ENCODE measurements at places on chromosomes 4 and X.

DNA sequence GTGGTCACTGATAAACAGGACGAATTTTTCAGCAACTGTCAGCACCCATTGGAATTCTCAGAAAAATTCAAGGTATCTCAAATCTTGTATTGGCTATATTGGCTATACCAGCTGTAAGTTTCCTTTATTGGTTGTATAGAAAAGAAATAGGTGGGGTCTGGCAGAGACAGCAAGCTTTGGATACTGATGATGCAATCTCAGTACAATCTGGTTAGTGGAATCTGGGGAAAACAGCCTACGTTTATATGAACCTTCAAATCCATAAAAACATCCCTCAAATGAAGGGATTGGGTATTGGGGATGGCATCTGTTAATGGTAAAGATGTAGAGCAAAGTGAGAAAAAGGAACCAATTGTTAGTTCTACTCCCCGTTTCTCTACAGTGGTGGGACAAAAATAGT is 76.4 kb upstream of the MBNL3 start:
- DNase-seq: no peak

DNA sequence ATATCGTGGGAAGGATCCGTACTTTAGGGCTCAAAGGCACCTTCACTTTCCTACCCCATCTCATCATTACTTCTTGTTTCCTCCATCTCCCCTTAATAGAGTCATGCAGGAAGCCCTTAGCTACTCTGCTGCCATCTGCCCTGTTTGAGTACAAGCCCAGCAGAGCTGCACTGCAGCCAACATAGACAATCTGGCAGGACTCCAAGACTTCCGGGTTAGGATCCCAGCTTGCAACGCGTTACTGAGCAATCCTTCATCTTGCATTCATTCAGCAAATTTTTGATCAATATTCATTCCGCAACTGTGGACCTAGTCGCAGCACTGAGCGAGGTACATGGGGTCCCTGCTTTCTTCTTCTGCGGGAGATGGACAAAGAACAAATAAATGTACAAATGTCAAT is 344.9 kb downstream of the BCOR start:
- peak; percentile 39 for DNase-seq

DNA sequence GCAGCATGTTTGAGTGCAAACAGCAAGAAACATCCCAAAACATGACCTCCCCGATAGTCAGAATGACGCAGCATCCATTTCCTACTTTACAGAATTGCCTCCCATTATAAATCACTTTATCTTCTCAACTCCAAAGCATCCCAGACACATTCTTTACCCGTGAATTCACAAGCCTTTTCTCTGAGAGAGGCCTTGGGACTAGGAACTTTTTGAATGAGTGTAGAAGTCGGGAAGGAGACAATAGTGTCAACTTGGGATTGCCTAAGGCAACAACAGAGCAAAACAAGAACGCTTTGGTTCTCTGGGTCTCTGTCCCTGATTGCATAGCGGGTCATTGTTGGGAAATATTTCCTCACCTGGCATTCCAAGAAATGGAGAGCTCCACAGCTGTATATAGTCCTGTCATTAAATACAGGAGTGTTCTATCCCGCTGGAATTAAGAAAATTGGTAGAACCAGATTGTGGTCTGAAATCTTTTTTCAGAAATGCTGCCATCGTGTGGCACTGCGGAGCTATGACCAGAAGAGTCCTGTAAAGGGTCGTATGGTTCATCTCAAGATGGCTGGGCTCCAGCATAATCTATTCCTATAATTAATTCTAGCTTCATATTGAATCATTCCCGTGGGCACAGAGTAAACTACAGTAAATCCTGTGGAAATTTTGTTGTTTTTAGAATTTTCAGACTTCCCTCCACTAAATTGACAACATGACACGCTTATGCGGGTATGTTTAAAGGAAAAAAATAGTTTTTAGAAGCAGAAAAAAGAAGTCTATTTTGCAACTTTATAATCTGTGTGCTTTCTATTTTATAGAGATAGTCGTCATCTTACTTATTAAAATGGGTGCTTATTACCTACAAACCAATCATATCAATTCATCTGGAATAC is 2.0 kb upstream of the SPP1 start:
- DNase-seq: peak; percentile 80

- DNase-seq: no peak
Measured at GRCh38 chrX:107674480-107675364, 46.4 kb downstream of the PRPS1 start.

- DNase-seq: no peak
Measured at GRCh38 chr4:110142461-110142860, 56.0 kb downstream of the ELOVL6 start.

- no peak for DNase-seq
Measured at GRCh38 chrX:22629105-22629725, 356.5 kb downstream of the CBLL2 start.

DNA sequence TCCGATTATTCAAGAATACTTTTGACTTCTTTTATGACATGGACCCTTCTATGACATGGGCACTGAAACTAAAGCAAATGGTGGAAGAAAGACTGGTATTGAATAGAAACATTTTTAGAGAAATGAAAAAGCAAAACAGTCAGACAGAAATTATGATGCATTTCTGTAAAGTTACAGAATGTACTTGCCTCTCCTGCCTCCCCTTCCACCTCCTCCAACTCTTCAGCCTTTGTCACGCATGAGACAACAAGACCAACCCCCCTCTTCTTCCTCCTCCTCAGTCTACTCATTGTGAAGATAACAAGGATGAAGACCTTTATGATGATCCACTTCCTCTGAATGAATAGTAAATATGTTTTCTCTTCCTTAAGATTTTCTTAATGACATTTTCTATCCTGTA is 46.3 kb upstream of the HUWE1 start:
- DNase-seq: no peak

Data from COR-L47 (cell line).